ENCODE measurements at places on chromosomes 1 and 21.

GRCh38 chr1:181104042-181104789 lies 15.7 kb downstream of the IER5 start:
- DNase-seq, result no peak

DNA sequence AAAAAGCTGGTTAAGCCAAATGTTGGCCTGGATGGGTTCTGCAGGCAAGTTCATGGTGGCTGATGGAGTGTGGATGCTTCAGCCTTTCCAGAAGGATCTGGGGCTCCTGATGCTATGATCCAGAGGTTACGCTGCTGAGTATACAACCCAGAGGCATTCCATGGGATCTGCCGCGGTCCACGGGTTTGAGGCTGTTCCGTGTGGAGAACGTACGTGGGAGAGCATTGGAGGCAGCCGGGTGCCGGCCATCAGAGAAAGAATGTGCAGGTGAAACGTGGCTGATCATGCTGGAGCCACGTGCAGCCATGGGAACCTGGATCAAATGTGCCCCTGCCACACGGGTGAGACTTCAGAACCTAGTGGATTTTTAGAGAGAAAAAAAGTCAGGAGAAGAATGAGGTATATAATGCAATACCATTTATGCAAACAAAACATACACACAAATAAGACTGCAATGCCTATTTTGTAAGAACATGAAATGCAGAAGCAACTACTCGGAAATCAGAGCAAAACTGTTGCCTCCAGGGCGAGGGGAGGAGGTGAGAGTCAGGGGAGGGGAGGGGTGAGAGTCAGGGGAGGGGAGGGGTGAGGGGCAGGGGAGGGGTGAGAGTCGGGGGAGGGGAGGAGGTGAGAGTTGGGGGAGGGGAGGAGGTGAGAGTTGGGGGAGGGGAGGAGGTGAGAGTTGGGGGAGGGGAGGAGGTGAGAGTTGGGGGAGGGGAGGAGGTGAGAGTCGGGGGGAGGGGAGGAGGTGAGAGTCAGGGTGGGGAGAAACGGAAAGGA lies 116.5 kb upstream of the C1orf174 start:
- DNase-seq, result no peak

DNA sequence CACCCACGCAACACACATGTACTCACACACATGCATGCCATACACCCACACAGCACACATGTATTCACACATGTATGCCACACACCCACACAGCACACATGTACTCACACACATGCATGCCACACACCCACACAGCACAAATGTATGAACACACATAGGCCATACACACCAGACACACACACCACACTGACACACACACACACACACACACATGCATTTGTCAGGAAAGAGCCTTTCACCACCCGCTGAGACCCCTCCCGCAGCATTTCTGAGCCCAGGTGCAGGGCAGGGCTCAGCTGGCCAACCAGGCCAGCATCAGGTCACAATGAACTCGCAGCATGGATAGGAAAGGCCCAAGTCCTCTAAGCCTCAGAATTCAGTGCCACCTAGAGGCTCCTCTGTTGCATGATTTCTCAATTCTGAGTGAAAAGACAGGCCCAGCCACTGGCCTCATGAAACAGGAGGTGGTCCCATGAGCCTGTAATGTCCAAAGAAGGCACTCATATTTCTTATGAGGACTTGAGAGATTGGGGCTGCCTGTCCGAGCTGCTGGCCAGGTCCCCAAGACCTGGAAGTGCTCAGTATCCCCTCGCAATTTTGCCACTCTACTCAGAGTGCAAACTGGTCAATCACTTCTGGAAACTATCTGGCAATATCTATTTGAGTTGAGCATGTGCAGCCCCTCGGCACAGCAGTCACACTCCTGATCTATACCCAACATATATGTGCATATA lies 57.3 kb downstream of the PSMG1 start:
- DNase-seq, result no peak

DNA sequence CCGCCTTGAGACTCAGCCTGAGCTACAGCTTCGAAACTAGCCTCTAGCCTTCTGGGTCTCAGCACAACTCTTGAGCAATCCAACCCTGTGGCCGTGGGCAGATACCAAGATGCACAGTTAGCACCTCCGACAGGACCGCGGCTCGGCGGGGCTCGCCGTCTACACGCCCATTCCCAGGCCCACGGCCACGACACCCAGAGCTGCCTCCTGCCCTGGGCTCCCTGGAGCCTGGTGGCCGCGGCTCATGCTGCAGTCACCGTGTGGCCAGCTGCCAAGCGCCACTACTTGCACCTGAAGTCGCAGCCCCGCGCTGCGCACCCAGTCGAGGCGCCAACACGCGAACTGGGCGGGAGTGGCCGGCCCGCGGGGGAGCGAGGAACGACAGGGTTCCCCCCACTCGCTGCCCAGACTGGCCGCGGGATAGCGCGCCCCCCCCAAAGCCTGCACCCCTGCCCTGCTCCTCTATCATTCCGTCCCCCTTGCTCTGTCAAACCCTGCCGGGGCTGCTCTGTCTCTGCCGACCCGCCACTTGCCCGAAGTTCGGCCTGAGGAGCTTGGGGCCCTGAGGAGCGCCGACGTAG lies 729 bp upstream of the CDCA8 start:
- DNase-seq, result no peak

DNA sequence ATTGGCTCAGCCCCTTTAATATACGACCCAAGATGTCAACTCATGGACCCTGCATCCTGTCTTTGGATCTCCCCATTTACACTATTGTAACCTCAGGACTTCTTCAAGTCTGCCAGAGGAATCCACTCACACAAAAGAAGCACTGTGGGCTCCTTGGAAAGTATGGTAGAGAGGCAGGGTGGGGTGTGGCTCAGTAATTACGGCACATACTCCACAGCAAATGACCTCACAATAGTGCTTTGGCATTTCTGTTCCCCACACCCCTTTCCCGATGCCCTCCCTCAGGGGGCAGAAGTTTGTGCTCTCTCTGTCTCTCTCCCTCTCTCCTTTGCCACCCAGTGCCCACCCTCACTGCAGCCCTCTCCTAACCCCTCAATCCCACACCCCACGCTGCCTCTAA lies 27.8 kb upstream of the IFNAR2 start:
- DNase-seq, result no peak

- DNase-seq, result no peak
Measured at GRCh38 chr1:246001142-246001836, 505.8 kb downstream of the SMYD3 start.

DNA sequence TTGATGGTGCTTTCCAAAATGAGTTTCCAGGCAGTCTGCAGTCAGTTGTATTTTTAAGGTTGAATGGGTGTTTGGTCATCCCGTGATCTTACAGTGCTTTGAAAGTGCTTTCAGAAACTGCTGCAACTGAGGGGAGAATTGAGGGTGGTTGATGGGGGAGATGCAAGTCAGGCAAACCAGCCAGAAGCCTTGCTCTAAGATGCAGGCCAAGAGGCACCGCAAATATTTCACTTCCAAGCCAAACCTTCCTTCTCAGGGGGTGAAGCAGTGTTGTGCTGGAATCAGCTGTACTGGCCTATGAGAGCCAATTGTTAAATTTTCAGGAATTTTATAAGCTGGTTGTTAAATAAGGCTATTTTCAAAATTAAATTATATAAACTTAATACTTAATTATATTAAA lies 151.6 kb downstream of the KCNJ6 start:
- DNase-seq, result no peak
